Adrenal gland (tissue), 19 donors: ENCODE measurements at places on chromosomes 11 and 22. TPM values are rescaled to one million over a fixed set of nuclear protein-coding genes. Genes with fewer than 3 reads are reported as not detected.

JAML gene
- polyA plus RNA-seq = 4.2 TPM

TRIM64 gene
- not detected for polyA plus RNA-seq

CACNA1I gene
- polyA plus RNA-seq = 20.1 TPM

DNA sequence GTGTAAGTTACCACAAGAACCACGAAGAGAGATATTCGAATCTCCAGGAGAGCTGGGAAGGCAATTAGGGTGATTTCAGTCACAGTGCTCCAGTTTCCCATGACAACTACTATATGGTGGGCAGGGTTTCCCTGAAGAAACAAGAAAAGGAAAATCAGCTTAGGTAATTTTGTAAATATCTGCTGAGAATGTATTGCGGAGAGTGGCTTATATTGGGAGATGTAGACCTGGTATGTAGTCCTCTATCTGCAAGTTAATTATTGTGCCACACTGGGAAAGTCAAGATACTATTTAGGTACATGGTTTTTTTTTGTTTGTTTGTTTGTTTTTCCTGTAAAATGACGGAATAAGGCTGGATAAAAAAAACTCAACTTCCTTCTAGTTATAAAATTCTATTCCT, at the start of gene OR6M1:
Gene OR6M1, minus strand, starts transcription at position 101 of the 400 bp plus-strand sequence. Its CDS starts 0 bp downstream, at position 101.
- no peaks in the 10 kb centered on the region for H3K36me3 ChIP-seq
- H3K4me1 ChIP-seq = no peaks in the 10 kb centered on the region
- no peaks in the 10 kb centered on the region for H3K27me3 ChIP-seq

GRCh38 chr22:32106930-32107329, 52.2 kb downstream of the C22orf42 start:
- no peak for DNase-seq
- H3K27me3 ChIP-seq = peaks cover 3% of the 10 kb centered on the region
- no peaks in the 10 kb centered on the region for H3K36me3 ChIP-seq
- H3K4me1 ChIP-seq = no peaks in the 10 kb centered on the region
- no peak overlapping the region for H3K27ac ChIP-seq

GRCh38 chr11:96708219-96708878, 318.5 kb downstream of the JRKL start:
- H3K4me3 ChIP-seq = no peak overlapping the region
- no peak for DNase-seq
- no peaks in the 10 kb centered on the region for H3K27me3 ChIP-seq
- no peaks in the 10 kb centered on the region for H3K4me1 ChIP-seq

DNA sequence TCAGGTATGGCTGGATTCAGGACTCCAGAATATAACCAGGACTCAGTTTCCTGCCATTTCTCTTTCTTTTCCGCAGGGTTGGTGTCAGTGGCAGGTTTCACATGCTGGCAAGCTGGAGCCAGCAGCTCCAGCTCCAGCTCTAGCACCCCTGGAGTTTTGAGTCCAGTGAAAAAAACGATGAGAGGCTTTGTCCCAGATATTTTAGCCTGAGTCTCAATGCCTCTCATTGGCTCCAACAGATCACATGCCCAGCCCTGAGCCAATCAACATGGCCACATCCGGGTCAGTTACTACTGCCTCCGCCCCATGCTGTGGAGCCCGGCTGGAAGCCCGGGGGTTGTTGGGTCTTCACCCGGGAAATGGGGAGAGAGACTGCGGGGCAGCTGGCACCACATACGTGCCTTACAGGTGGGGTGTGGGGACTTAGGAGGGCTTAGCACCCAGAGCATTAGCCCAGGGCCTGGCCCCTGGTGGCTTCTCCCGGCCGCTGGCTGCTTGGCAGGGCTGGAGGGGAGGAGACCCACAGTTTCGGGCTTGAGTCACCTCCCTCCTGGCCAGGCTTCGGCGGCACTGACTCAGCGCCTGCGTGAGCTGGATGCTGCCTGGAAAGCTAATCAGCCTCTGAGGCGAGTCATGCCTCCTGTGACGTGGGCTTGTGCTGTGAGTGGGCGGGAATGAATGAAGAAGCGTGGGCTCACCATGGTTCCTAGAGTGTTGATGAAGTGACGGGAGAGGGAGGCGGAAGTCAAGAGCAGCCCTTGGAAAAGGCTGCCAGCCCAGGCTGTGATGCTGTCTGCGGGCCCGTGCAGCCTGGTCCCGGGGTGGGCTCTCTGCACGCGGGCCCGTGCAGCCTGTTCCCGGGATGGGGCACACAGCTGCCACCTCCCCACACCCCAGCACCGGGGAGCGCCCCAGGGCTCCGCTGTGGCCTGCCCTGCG, 15.3 kb upstream of the MRTFA start:
- H3K4me1 ChIP-seq = peaks cover 30% of the 10 kb centered on the region
- no peaks in the 10 kb centered on the region for H3K36me3 ChIP-seq
- DNase-seq = peak; percentile 98
- H3K27ac ChIP-seq = peak overlapping the region; percentile 98
- no peaks in the 10 kb centered on the region for H3K27me3 ChIP-seq

- DNase-seq = no peak
- no peaks in the 10 kb centered on the region for H3K4me1 ChIP-seq
- no peak overlapping the region for H3K4me3 ChIP-seq
- H3K27me3 ChIP-seq = no peaks in the 10 kb centered on the region
- no peaks in the 10 kb centered on the region for H3K36me3 ChIP-seq
These were observed 1999.8 kb downstream of the LRRC4C start for GRCh38 chr11:39459606-39460005.

RTL10 gene
- 5.8 TPM for polyA plus RNA-seq

DNA sequence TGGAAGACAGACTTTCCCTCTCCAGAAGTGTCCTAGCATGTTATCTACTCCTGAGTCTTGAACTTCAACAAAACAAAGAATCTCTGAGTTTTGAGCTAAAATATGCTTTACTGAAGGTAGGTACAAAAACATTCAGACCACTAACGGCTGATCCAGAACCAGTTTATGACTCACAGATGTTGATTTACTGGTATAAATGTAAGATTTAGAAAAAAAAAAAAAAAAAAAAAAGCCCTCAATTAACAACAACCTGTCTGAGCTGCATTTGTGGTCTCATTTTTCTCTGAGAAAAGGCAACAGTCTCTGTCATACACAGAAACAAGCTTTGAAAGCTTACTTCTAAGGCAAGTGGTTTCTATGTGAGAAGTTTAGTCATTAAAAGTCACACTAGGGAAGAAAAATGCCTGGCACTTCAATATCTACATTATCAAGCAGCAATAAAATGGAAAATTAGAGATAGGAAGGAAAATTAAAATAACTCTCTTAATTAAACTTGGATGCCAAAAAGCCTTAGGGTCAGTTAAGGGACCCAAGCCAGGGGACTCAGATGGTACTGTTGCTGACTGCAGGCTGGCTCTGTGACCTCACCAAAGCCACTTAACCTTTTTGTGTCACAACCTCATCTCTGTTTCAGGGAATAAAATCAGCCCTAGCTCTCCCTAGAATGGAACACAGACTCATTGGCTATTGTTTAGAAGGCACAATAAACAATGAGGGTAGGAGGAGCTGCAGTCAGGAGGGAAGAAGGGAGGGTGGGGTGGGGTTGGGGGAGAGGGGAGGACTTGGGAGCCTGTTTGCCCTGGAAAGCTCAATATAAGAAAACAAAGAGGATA, 61.7 kb downstream of the ETS1 start:
- peaks cover 13% of the 10 kb centered on the region for H3K4me1 ChIP-seq
- no peaks in the 10 kb centered on the region for H3K27me3 ChIP-seq
- H3K4me3 ChIP-seq = no peak overlapping the region
- no peak overlapping the region for H3K27ac ChIP-seq
- no peaks in the 10 kb centered on the region for H3K36me3 ChIP-seq
- no peak for DNase-seq

TMEM191C gene
- polyA plus RNA-seq = 4.1 TPM

SCGB1A1 gene
- 1.5 TPM for polyA plus RNA-seq

- H3K4me3 ChIP-seq = no peak overlapping the region
- H3K4me1 ChIP-seq = no peaks in the 10 kb centered on the region
- DNase-seq = no peak
- no peaks in the 10 kb centered on the region for H3K36me3 ChIP-seq
- no peak overlapping the region for H3K27ac ChIP-seq
These were observed 50.2 kb downstream of the GAB4 start for GRCh38 chr22:16957781-16958180.

LRRC74B gene
- polyA plus RNA-seq = 0.07 TPM

DNA sequence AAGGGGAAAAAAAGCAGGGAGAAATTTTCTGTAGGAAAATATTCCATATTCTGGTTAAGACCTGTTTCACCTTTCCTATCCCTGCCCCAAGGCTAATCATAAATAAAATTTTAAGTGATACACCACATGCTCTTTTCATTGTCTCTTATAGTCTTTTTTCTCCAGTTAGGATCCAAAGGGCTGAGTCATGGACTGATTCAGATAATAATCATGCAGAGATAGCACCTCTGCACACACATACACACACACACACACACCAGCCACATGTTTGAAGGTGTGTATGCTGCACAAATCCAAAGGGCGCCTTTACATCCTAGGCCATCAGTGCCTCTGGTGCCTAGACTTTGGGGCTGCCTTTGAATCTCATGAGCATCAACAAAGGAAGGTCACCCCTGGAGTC, 35.5 kb upstream of the CWF19L2 start:
- DNase-seq = no peak
- no peaks in the 10 kb centered on the region for H3K36me3 ChIP-seq
- no peaks in the 10 kb centered on the region for H3K27me3 ChIP-seq
- H3K4me3 ChIP-seq = no peak overlapping the region
- H3K4me1 ChIP-seq = no peaks in the 10 kb centered on the region

- H3K36me3 ChIP-seq = no peaks in the 10 kb centered on the region
- peaks cover 11% of the 10 kb centered on the region for H3K4me1 ChIP-seq
- H3K27me3 ChIP-seq = no peaks in the 10 kb centered on the region
These were observed 75.4 kb downstream of the ME3 start for GRCh38 chr11:86596861-86597586.

TRIM51 gene
- not detected for polyA plus RNA-seq

SMTNL1 gene
- polyA plus RNA-seq = not detected
